GM12864 (cell line): ENCODE measurements at places on chromosomes 6 and 20.

GRCh38 chr6:161711938-161712337, 438.1 kb upstream of the AGPAT4 start:
- no peak for DNase-seq

- no peak for DNase-seq
Measured at GRCh38 chr6:167831281-167831828, 4.6 kb downstream of the AFDN start.

GRCh38 chr20:54011346-54011745, 59.0 kb downstream of the BCAS1 start:
- DNase-seq = no peak

GRCh38 chr20:49572857-49573256, 4.9 kb upstream of the PTGIS start:
- no peak for DNase-seq

GRCh38 chr6:53162606-53163005, 14.0 kb upstream of the GCM1 start:
- DNase-seq = no peak

- no peak for DNase-seq
Measured at GRCh38 chr6:39387785-39388184, 65.3 kb upstream of the KCNK16 start.

DNA sequence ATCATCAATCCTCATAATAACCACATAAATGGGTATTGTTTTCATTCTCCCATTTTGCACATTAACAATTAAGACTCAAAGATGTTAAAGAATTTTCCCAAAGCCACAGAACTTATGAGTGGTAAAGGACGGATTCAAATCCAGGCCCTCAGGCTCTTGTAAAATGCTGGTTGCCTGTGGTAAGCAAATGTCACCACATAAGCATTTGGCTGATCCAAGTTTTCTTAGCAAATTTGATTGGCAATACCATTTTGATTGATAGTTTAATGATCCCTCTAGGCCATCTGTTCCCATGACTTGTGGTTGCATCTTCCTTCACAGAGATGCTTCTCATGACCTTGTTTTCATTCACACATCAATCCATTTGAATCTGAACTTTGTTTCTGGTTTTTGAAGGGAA, 252.0 kb upstream of the RIN2 start:
- DNase-seq = no peak

DNA sequence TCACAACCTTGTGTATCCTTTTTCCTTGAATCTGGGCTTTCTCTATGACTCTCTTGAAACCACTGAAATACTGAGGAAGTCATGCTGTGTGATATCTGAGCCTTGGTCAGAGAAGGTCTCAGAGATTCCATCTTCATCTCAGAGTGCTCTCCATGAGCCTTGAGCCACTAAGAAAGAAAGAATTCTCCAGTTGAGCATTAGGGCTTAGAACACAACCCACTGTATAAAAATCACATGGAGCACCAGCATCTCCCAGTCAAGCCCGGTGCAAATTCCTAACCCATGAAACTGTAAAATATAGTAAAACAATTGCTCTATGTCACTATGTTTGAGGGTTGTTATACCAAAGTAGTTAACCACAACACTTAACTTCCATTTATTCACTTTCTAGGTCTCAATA, 181.4 kb downstream of the MOXD1 start:
- DNase-seq = no peak

DNA sequence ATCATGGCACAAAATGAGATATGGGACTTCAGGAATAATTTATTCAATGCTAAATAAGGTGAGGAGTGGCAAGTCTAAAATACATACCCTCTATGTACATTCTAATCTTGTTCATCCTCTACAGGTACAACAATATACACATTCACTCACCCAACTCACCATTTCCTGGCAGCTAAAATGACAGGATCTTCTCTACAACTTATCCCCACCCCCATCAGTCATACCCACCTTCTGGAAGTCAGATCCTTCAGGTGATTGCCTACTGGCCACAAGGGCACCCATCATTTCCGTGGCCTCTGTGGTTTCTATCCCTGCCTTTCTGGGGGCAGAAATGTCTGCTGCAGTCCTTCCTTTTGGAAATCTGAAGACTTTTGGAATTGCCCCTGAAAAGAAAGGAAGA, 22.8 kb upstream of the CRIP3 start:
- no peak for DNase-seq

- no peak for DNase-seq
Measured at GRCh38 chr6:44698602-44699001, 311.1 kb downstream of the CDC5L start.

- no peak for DNase-seq
Measured at GRCh38 chr6:147106759-147107401, 97.3 kb upstream of the STXBP5 start.

DNA sequence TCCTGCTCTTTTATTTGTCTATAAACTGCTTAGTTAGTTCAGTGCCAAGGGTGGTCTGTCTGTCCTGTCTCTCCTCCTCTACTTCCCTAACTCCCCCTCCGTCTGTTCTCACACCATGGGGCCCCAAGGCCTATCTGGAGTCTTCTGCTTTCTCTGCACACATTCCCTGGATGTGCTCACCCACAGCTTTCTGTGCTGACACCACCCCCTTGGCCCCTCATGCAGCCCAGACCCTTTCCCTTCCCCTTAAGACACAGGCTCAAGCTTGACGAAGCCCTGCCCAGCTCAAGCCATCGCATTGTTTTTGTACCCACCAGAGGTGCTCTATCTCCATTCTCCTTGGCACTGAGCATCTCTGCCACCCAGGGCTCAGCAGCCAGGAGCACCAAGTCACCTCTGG, 78.1 kb upstream of the NNAT start:
- DNase-seq = no peak

DNA sequence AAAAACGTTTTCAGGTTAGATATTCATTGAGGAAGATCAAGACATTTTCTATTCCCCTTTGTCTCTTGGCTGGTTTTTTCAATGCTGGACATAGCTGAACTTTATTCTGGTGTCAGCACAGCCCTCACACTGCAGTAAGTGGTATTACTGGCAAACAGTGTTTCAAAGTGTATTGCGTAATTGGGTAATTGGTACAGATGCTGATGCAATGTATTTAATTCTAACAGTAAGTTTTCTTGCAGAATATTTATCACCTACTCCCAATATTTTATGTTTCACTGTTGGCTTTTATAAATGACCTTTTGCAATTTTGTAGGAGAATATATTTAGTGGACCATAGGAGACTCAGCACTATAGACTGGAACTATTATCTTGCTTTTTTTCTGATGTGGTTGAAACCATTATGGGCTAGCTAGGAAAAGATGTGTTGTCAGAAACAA, 287.6 kb upstream of the SOX4 start:
- no peak for DNase-seq

GRCh38 chr20:33450867-33451266, 7.3 kb upstream of the SNTA1 start:
- no peak for DNase-seq

DNA sequence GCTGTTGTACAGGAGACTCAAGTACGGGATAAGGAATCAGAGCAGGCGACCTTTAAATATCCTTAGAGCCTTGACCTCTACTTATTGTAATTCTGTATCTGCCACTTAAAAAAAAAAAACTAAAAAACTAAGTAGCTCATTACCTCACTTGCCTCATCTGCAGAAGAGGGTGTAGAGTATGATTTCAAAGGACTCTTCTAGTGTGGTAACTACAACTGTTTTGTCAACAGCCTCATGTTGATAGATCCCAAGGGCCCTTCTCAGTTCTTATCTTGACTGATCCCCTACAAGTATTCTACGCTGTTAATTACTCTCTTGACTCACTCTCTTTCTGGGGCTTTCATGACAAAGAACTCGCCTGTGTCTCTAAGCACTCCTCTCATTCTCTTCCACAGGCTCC, 16.7 kb upstream of the PDYN start:
- DNase-seq = no peak

DNA sequence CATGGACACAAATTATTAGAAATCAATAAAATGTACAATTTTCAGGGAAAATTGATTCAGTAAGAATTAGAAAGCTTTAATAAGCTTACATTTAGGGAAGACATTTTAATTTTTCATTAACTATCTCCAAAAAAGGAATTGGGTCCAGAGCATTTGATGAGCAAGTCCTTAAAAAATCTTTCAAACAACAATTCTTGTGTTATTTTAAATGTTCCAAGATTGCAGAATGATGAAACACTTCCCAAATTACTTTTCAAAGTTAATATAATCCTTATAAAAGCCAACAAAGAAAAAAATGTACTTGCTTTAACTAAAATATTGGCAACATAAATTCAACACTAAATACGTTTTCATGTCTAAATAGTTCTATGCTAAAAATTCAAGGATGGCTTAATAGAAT, 102.0 kb downstream of the ADAT2 start:
- DNase-seq = no peak

DNA sequence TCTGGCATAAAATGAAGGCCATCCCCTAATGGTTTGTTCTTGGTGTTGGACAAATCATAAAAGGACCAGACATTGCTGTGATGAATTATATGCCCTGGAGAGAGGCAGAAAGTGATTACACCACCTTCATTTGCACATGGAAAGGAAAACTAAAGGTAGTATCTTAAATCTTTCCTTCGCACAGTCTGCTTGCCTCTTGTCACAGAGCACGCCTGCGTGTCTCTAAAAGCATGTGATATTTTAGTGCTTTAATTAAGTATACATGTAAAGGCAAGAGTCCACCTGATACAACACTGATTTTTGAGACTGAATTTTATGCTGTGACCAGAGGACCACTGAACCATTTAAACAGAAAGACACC, 28.8 kb upstream of the PLAGL1 start:
- no peak for DNase-seq

GRCh38 chr6:146200176-146200575, 171.3 kb downstream of the GRM1 start:
- DNase-seq = no peak

GRCh38 chr20:58930496-58930895, 50.6 kb upstream of the NELFCD start:
- no peak for DNase-seq

DNA sequence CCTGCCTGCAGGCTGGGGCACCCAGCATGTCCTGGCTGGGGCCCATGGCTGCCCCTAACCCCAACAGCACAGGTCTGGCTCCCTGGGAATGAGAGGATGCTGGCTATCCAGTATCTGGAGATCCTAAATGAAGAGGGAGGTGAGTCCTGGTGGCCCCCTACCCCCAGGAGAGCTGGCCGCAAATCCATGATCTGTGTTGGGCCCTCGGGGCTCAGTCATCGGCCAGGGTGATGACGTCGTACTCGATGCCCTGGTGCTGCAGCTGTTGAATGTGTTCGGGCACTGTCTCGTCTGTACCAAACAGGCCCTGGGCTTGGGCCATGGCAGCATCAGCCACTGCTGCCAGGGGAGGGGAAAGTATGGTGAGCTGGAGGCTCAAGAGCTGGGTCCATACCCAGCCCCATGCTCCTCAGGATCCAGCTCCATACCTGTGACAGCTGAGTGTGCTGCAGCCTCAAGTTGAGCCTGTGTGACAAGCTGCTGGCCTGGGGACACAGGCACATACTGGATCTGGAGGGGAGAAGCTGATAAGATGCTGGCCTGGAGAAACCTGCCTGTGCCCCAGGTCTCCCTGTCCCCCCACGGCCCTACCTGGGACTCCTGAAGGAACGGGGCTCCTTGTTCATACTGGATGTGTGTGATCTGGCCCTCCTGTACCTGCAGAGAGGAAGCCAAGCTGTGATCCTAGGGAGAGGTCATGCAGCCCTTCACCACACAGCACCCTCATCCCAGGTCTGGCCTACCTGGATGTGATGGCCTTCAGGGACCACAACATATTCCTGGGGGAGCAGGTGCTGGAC, 14.5 kb downstream of the PCIF1 start:
- no peak for DNase-seq

DNA sequence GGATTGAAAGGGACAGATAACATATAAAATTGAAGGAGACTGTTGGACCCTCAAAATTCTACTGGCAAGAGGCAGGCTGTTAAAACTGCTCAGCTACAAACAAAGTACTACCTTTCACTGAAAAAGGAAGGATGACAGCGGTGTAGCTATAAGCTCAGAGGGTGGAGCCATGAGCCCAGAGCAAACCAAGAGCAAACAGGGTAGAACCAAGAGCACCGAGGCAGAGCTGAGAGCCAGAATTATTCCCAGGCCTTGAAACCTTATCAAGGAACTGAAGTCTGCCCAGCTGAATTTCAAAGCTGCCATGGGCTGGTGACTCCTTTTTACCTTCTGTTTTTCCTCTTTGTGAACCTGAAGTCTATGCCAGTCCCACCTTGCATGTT, 74.7 kb upstream of the SLC4A11 start:
- DNase-seq = no peak

DNA sequence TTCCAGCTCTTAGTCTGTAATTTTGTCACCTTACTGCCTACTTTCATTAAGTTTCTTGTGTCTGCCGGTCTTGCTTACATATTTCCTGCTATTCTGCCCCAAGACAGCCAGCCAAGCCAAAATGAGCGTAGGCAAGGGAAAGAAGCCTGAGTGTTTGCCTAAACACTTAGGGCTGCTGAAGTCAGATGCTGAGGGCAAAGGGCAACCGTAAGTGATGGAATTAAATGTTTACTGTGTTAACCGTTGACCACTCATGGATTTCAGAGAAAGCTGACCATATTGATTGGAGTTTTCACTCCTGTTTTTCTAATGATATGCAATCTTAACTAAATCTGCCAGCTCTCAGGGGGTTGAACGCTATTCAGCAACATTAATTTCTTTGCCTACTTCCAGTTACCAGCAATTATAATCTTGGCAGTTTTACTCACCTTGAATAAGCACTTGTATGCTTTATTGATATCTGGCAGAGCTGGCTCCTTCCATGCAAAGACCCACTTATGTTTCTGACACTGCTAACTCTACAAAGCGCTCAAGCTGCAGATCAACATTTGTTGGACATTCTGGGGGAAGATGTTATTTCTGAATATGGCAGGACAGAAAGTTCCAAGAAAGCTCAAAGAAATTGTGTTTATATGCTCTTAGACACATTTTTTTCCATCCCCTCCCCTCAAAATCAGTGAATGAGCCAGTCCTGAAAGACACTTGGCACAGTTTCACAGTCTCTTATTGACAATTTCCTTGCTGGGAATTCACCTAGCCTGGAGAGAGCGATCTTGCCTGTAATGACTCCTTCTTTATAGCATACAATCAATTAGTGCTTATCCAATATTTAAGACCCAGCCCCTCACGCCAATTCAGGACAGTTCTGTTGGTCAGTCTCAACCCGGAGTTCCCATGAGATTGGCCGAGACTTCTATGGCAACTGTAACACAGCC, 183.8 kb downstream of the PLCB1 start:
- no peak for DNase-seq

- DNase-seq = no peak
Measured at GRCh38 chr20:22312744-22313346, 271.5 kb downstream of the FOXA2 start.

- DNase-seq = no peak
Measured at GRCh38 chr6:137717074-137718073, 149.7 kb upstream of the TNFAIP3 start.

DNA sequence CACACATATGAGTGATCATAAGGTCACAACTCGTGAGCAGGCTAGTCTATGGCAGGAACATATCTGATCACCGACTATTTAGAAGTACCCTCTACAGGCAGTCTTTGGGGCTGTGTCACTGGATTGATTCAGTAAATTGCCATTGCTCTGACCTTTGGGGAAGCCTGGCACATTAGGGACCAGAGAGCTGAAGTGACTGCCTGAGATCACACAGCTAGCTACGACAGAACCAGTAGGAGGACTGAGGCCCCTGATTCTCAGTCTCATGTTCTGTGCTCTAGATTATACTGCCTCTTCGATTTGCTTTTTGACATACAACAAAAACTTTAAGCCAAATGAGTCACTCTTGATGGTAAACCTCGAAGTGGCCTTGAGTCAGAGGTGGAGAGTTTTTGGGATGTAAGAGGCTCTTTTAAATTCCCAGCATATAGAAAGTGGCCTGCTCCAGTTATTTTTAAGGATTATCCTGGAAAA, 247.5 kb upstream of the SUPT3H start:
- DNase-seq = no peak

GRCh38 chr6:43584892-43585570, 9.0 kb downstream of the POLH start:
- DNase-seq = no peak
